ENCODE measurements at places on chromosomes 3 and 15.

DNA sequence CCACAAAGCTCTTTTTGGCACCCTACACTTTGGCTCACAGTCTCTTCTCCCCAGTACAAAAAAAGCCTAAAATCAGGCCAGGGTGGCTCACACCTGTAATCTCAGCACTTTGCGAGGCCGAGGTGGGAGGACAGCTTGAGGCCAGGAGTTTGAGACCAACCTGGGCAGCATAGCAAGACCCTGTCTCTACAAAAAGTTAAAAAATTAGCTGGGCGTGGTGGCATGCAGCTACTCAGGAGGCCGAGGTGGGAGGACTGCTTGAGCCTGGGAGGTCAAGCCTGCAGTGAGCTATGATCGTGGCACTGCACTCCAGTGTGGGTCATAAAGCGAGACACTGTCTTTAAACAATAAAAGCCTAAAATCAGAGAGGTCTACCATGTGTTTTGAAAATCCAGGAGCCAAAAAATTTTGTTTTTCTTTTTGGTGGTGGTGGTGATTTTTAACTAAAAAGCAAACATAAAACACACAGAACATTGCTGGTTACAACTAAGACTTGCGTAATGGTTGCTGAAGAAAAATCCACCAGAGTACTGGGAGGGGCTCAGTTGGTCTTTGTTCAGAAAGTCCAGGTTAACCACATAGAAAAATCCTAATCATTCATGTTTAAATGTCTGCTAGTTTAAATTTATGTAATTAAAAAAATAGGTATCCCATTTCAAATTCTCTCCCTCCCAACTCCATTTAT, 1.6 kb upstream of the MAN2C1 start:
- DNase-seq, result no peak

DNA sequence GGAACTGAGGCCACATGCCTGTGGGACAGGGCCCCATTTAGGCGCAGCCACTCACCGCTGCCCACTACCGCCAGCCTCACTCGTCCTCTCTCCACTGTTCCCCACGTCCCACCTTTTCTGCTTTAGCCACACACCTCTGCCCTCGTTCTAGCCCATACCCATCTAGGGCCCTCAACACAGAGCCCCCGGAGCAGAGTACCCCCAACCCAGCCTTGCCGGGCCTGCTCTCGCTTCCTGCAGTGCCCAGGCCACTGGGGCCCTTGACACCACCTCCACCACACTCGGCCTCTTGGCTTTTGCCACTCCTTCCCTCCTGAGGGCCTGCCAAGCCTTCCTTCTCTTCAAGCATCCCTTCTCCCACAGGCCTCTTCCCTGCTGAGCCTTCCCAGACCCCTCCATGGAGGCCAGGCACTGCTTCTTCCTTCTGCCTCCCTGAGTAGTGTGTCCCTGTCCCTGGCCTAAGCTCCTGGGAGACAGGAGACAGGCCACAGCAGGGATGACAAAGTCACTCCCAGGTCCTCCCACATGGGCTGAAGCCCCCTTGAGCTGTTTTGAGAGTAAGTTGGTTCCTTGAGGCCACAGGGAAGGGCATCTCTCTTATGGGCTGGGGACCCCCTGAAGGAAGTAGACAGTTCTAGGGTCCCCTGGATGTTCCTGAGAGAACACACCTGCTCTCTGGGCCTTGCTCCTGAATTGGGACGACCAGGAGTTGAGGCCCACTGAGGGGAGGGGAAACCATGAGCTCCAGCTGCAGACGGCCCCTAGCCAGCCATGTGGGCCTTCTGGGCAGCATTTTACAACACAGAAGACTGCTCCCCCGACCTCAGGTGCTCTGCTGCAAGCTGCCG, 4.4 kb downstream of the PRSS50 start:
- no peak for DNase-seq

DNA sequence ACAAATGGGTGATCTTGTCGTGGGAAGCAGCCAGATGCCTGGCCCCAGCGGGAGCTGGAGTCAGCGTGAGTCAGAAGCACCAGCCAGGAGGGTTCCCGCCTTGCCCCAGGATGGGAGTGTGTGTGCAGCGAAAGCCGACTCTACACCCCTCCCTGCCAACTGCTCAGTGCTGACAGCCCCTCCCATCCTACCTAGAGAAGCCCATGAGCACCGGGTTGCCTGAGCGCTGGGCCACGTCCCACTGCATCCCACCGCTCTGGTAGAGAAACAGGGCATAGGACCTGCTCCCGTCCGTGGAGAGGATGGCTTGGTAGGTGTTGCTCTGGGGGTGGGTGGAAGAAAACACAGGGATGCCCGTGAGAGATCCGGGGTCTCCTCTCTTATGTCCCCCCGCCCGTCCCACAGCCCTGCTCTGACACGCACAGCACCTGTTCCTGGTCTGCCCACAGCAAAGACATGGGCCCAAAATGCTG, 42.9 kb downstream of the MUC4 start:
- DNase-seq, result no peak

GRCh38 chr3:89617706-89618105, 510.3 kb downstream of the EPHA3 start:
- no peak for DNase-seq

GRCh38 chr3:170090601-170090981, 52.8 kb downstream of the GPR160 start:
- DNase-seq, result no peak

- DNase-seq, result no peak
These were observed 70.4 kb upstream of the CMTM7 start for GRCh38 chr3:32321095-32321790.

DNA sequence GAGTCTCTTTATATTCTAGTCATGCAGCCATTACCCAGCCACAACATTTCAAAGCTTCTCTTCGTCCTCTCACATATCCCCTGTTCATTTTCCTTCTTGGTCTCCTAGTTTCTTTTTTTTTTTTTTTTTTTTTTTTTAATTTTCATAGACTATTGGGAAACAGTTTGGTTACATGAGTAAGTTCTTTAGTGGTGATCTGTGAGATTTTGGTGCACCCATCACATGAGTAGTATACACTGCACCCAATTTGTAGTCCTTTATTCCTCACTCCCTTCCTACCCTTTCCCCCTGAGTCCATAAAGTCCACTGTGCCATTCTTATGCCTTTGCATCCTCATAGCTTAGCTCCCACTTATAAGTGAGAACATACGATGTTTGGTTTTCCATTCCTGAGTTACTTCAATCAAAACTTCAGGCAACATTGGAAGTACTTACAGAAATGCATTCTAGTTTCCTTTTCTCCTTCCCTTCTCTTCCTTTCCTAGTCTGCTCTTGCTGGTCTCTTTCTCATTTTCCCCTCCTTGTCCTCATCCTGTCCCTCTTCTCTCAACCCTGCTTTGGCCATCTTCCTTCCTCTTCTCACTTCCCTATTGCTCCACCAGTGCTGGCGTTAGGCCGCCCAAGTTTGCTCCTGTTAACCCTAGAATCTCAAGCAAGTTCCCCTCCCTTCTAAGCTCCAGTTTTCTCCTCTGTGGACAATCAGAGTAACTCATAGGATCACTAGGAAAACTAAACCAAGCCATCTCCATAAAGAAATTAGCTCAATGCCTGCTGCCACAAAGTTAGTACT, 4.8 kb downstream of the ATP8B4 start:
- DNase-seq, result no peak

DNA sequence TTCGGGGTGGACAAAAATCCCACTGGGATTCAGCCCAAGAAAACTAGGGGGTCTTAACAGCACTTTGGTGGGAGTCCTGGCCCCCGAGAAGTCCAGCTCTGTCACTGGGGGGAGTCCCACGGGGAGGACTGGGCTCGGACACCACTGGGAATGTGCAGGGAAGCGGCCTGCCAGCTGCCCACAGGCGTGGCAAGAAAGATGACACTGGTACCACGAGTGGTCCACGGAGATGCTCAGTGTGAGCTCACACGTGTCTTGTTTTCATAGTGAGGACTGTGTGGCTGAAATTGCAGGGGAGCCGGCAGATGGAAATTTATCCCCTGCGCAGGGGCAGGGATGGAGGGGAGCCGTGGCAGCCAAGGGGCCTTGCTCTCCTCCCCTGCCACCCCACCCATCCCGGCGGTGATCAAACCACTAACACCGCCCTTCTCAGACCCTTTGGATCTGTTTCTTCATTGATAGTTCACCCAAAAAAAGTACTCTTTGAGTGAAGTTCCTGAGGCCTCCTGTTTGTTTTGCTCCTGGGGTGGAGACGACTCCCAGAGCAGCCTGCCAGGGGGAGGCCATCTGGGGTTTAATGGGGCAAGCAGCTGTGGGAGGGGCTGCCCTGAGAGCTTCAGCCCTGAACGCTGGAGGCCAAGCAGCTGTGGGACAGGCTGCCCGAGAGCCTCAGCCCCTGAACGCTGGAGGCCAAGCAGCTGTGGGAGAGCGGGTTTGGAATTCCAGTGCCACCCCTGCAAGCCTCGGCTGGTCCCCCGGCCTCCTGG, 130.9 kb downstream of the LRRK1 start:
- DNase-seq, result no peak

DNA sequence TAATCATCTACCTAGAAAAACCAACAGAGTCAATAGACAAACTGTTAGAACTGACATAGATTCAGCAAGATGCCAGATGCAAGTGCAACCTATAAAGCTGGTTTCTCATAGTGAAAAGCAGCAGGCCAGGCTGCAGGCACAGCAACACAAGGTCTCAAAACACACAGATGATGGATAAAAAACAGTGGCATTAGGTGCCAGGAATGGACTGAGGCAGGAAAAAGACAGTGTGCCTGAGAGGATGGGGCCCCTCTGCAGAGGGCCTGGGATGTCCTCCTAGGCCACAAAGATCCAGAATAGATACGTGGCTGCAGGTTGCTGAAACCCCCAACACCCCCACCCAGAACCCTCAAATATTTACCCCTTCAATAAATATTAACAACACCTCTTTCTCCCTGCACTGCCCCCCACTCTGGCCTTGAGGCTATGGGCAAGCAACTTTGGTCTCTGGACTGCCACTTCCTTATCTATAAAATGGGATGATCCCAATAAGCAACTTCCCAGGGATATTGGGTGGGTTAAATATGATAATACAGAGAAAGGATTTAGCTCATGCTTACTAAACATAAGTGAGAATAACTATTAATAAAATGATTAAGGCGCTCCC, 35.2 kb upstream of the FGD5 start:
- DNase-seq, result no peak

- no peak for DNase-seq
These were observed 234.2 kb upstream of the UMPS start for GRCh38 chr3:124496061-124496460.

DNA sequence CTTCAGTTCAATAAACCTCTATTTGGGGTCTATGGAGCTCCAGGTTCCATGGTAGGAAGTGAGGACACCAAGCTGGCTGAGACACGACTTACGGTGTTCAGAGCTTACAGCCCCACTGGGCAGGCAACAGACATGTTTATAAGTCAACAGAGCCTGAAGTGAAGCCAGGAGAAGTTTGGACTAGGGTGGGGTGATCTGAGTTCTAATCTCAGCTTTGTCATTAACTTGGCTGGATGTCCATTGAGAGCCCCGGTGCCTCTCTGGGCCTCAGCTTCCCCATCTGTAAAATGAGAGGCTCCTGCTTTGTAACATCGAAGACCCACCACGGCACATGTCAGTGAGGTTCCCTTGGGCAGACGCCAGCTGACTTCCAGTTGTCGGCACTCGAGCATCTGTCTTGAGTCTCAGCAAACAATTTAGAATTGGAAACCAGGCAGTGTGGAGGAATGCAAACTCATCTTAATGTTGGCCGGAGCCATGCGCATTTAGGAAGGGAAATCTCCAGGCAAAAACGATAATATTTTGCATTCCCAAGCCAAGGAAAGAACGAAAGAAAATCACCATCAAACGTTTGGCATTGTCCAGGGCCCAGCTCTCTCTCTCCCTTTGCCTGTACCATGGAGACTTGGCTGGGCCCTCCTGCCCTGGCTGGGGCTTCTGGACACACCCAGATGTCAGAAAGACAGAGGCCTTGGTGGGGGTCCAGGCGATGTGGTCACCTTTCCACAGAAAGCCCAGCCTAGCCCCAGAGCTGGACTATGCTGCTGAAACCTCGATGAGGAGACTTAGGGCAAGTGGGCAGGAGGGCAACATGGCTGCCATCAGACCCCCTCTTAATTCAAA, 18.4 kb downstream of the ITGA11 start:
- no peak for DNase-seq

DNA sequence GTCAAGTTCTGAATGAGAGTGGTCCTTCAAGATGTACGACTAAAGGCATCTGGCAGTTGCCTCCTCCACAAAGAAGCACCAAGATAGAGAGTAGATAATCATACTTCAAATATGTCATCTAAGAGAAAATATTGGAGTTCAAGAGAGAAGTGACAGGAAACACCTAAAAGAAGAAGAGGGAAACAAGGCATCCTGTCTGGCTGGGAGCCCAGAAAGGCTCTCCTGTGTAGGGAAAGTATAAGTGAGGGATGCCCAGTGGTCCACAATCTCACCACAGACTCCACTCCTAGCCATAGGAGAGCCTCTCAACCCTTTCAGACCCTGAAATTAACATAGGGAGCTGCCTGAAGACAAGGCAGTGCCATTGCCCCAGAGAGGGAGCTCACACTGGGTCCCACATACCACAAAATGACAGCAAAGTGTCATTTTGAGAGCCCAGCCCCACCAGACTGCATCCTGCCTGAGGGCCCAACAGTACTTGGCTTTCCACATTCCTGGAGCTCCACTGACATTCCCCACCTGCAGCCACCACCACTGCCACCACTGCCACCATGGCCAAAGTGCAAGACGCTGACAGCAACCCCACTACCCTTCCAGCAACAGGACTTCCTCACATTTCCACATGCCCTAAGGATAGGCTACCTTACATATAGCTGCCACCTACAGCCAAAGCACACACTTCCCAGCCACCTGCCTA, 210.6 kb downstream of the ATP8B4 start:
- DNase-seq, result no peak

- DNase-seq, result no peak
These were observed 142.3 kb upstream of the WNT5A start for GRCh38 chr3:55629432-55629831.

DNA sequence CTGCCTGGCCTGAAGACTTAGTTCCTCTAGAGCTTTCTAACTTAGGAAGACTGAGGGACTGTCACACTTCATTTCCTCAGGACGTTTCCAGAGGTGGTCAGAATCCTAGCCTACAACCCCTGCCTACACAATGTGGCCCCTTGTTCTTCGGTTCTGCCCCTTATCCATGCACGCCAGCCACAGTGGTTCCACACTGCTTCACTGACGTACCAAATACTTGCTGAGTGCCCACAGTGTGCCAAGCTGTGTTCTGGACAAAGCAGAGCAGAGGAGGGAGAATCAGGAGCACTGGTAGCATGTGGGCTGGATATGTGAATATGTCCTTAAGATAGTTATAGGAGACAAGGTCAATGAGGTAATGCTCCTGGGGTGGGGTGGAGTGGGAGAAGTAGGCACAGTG, 70.5 kb upstream of the SAMMSON start:
- DNase-seq, result no peak

GRCh38 chr3:157129803-157130466, 30.0 kb downstream of the CCNL1 start:
- no peak for DNase-seq

DNA sequence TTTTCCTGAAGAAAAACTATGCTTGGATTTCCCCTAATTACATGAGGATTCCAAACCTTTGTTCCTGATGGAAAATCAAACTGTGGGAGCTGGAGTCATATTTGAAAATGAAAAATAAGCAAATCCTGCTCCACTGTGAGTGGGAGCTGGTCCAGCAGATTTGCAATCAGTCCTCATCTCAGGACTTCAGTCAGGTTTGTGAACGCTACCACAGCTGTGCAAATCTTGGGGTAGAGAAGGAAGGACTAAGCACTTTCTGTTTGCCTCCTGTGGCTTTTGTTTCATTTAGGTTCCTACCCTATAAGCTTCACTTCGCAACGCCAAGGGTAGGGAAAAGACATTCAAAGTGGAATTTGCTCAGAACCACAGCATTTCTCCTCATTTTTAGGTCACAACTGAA, 238.2 kb downstream of the TUSC7 start:
- DNase-seq, result no peak

All from activated T-cell treated with anti-CD3 and anti-CD28 coated beads for 1 hour (primary cell).